ENCODE measurements at places on chromosomes 6 and 20.

DNA sequence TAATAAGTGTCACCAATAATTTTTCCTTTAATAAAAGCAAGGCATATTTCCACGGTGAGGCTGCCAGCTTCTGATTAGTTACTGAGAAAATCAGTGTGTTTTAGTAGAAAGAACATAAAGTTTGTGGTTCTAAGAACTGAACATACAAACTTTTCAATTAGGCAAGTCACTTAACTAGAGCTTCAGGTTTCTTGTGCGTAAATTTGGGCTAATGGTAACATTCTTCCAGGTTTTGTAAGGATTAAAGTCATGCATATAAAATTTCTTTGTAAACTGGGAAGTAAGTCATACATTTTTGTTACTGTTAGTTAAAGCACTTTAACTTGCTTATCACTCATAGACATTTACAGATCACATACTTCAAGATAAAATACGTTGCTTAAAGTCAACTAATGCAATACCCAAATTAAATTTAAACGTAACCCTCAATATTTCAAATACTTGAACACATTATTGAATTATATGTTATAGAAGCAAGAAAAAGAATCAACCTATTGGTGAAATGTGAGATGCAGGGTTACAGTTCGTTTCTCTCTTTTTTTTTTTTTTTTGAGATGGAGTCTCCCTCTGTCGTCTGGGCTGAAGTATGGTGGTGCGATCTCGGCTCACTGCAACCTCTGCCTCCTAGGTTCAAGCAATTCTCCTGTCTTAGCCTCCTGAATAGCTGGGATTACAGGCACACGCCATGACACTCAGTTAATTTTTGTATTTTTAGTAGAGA, 327.3 kb upstream of the NOX3 start:
- no peak for DNase-seq

- no peak for DNase-seq
These were observed 226.9 kb downstream of the DLL1 start for GRCh38 chr6:170063851-170064602.

DNA sequence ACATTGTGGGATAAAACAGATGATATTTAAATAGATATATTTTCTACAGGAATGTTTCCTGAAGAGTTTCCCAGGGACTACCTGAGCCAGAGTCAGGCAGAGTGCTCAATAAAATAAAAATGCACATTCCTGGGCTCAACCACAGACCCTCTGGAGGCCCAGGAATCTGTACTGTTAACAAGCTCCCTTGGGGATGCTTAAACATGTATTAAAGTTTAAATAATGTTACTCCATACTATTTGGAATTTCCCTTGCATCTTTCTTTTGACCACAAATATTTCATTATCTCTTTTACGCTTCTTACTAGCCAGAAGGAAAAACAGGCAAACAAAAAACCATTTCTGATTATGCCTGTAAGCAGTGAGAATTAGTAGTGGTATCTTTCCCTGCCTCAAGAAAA, 42.3 kb downstream of the GPR63 start:
- no peak for DNase-seq

GRCh38 chr6:113482771-113483170, 374.4 kb upstream of the MARCKS start:
- DNase-seq, result no peak

DNA sequence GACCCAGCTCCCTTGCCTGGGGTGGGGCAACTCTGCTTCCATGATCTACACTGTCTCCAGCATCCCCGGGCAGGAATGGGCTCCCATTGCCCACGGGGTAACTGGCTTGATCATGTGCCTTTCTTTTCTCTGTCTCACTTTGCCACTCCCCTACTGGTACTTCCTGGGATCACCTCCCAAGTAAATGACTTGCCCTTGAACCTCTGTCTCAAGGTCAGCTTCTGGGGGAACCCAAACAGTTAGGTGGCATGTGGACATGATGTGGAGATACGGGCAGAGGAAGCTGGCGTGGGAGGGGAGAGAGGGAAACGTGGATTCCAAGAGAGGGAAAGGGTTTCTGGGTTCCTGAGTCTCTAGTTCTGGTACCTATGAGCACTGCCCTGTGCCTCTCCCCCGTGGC, 63.8 kb upstream of the RALY start:
- no peak for DNase-seq

GRCh38 chr6:126134491-126134890, 148.2 kb downstream of the TRMT11 start:
- DNase-seq, result no peak

- no peak for DNase-seq
These were observed 222.8 kb downstream of the LY86 start for GRCh38 chr6:6811128-6812009.

DNA sequence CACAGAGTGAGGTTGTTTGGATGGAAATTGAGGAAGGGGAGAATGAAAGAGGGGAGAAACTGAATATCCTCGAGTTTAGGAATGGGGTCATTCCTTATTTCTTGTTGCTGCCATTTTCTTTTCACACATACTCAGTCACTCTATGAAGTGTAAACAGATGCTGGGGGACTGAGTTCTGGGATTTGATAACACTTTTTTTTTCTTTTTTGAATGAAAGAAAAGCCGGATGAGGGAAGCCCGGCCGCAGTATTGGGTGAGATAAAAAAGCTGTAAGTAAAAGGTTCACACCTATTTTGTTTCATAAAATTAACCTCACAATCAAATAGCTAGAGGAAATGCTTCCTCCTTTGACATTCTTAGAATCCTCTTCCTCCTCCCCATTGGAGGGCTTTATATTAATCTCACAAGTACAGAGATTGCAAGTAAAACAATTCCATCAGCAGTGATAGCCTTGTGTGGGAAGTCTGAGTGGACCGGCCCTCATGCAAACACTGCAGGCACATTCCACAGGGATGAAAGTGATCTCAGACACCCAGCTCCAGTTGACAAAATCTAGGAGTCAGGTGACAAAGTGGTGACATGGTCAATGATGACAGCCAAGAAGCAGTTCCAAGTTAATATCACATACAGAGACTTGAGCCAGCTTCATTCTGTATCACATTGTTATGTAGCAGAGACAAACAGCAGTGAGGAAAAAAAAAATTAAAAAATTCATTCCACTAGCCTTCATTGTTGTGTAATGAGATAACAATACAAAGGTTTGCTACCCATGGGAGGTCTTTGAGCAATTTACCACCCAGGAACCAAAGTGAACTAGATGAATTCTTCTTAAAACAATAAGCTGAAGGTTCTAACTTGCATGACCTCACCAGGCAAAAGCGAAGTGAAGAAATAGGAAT, 391.1 kb upstream of the HSF2 start:
- no peak for DNase-seq

GRCh38 chr6:144307880-144308279, 22.7 kb downstream of the UTRN start:
- DNase-seq, result no peak

DNA sequence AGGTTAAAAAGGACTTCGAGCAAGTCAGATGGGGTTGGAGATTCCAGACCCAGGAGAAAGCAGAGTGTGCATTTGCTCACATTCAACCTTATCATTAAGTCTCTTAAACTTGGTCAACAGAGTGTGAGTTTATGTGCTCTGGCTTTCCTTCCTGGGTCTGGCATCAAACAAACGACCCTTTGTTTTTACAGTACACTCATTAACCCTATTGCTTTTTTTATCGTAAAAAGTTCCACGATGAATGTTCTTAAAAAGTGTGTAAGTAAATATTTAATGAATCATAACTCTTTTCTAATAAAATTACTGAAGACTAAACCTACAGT, 2.5 kb downstream of the FYN start:
- DNase-seq, result no peak

- no peak for DNase-seq
These were observed 1.9 kb upstream of the IL22RA2 start for GRCh38 chr6:137175157-137175867.

- no peak for DNase-seq
These were observed 479.8 kb downstream of the PREX1 start for GRCh38 chr20:48348022-48348421.

GRCh38 chr6:44925100-44925739, 402.9 kb upstream of the RUNX2 start:
- DNase-seq, result no peak

GRCh38 chr6:579339-579738, 77.6 kb downstream of the HUS1B start:
- DNase-seq, result no peak

DNA sequence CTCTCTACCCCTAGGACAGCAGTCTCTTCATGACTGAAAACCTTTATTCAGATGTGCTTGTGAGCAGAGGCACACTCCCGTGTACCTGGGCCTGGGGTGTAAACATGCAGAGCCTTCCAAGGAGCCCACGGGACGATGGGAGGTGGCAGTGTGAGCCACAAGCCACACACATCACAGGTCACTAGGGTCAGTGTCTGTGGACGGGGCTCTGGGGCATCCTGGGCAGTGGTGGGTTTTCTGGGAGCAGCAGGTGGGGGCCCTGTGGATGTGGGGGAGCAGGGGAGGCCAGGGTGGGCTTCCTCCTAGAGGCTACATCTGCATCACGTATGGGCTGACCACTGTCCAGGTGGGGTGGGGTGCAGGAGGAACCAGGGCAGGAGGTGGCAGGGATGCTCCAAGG, 16.7 kb upstream of the TTLL2 start:
- no peak for DNase-seq

- DNase-seq, result no peak
These were observed 61.4 kb upstream of the IL20RA start for GRCh38 chr6:137106183-137106582.

- DNase-seq, result no peak
These were observed 11.5 kb downstream of the HLA-DPA1 start for GRCh38 chr6:33061987-33062386.

- no peak for DNase-seq
These were observed 242.4 kb downstream of the ALDH8A1 start for GRCh38 chr6:134707342-134708031.

DNA sequence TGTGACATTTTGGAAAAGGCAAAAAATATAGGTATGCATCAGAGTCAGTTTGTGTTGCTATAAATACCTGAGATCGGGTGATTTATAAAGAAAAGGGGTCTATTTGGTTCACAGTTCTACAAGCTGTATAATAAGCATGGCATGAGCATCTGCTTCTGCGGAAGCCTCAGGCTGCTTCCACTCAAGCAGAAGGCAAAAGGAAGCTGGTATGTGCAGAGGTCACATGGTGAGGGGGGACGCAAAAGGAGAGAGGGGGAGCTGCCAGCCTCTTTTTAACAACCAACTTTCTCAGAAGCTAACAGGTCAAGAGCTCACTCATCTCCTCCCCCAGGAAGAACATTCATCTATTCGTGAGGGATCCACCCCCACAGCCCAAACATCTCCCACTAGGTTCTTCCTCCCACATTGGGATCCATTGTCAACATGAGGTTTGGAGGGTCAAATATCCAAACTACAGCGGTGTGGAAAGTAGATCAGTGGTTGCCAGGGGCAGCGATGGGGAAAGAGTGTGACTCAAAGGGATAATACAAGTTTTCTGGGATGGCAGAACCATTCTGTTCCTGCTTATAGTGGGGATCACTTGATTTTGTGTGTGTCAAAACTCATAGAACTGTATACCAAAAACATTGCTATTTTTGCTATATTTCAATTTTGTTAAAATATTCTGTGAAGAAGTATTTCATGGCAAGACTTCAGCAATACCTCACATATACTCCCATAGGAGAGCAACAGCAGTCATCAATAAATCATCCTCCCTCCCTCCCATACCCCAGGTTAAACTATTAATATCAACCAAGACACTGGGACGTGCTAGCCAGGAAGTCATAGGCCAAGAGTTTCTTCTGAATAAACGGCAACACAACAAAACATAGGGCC, 9.9 kb upstream of the FAM50B start:
- DNase-seq, result no peak

GRCh38 chr6:17724341-17724740, 17.6 kb upstream of the NUP153 start:
- no peak for DNase-seq

DNA sequence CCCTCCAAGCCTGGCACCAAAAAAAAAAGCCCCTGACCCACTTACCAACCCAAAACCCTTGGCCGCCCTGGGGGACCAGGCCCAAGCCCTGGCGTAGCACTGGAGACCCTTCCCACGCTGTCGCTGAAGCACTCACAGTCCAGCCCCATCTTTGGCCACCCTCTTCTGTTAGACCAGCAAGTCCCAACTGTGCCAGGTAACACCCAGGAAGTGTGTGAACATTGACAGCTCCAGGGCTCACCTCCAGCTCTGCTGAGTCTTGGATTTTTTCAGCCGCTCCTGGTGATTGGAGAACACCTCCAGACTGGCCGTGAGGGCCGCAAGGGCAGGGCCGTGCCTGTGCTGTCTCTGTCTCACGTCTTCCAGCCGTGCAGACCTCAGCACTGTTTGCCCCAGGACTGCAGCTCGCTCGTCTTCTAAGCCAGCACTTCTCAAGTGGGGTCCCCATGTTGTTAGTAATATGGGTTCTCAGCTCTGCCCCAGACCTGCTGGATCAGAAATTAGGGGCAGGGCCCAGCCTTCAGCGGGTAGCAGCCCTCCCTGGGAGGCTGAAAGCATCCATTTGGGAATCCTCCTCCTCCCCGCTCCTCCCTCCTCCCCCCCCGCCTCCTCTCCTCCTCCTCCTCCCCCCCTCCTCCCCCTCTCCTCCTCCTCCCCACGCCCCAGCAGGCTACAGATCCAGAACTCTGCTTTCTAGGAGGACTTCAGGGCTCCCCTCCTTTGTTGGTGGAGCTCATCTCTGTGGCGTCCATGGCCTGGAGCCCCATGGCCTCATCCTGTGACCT, 18.1 kb downstream of the NPEPL1 start:
- no peak for DNase-seq

Data from stimulated activated CD4-positive, alpha-beta T cell treated with anti-CD3 and anti-CD28 coated beads, Interleukin-1b, Interleukin-23, amount 100 ng/mL, for 24 hours (primary cell).